ENCODE measurements at places on chromosomes 12 and 14.
A peak's percentile ranks its signal among the peaks of the same experiment; 100 is the strongest.

DNA sequence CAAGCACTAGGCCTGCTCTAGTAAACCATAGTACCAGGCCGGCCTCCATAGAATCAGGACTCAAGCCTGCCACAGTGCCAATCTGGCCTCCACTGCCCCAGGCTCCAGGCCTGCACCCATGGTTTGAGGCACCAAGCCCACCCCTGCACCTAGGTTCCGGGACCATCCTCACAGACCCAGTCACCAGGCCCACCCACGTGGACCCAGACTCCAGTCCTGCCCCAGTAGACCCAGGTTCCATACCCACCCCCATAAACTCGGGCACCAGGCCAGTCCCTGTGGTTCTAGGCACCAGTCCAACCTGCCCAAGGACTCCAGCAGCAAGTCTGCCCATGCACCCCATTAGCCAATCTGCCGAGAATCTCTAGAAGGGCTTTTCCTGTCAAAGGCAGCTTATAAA lies 501.8 kb upstream of the TMPO start:
- no peak for DNase-seq

DNA sequence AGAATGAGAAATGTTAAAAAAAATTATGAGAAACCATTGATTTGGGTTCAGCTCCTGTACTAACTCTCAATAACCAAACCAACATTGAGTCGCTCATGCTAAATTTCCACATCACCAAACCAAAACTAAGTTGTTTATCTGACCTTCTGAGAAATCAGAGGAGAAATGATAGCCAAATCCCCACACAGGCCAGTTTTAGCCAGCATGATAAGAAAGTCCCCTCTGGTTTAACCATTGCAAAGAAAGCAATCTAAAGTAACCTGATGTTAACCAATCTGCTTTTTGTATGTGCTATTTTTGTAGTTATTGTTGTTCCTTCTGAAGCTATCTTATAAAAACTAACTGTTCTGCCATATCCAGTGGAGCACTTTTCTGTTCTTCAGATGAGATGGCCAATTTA lies 599.7 kb downstream of the SLC16A7 start:
- no peak for DNase-seq

DNA sequence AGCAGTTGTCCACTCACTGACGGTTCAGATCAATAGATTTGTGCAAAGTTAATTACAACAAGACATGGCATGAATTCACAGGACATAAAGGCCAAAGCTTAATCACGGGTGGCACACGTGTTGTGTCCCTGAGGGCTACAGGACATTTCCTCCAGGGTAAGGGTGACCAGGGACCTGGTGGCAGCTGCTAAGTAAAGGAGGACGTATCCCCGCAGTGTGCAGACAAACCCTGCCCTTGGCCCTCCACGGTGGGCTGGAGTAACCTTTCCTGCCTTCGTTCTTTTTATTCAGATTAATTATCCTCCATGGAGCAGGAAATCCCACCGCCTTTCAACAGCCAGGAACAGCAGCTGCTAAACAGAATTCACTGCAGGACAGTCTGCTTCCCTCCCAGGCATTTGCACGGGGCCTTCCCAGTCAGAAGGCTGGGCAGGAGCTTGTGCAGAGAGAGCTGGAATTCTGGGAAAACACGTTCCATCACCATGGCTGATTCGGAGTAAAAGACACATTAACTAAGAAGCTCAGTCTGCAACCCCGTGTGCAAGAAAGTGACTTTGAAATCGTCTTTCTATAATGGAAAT lies 289.9 kb upstream of the SFSWAP start:
- no peak for DNase-seq

DNA sequence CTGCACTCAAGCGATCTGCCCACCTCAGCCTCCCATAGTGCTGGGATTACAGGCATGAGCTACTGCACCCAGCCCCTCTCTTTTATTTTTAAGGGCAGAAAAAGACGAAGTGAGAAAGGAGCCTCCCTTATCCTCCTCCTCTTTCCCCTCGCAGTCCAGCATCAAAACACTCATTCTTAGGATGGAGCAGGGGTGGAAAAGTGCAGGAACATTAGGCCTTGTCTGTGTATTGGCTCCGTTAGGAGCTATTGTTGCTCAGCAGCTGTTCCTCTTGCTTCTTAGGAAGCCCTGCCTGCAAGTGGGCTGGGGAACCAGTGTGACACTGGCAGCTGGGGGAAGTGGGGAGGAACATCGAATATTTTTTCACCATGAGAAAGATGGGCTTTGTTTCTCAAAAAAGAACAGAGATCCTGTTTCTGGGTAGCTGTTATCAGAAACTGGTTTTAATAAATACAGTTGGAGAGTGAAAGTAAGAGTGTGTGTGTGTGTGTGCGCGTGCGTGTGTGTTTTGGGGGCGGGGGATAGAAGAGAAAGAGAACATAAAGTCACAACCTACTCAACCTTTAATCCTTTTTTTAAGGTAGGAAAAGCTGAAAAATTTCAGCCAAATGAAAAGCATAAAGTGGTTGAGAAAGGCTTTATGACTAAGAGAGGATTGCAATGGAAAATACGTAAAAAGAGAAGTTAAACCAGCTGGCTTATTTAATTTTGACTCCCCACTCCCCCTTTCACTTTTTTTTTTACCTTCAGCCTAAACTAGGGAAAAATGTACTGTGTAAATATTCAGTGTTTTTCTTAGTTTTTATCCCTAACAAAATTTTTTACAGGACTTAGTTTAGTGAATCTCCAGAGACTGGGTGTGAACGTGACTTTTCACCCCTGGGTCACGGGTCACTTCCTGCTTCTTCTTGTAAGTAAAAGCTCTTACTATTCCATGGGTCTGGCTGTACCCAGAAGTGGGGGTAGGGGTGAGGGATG lies 197.2 kb upstream of the PLEKHG7 start:
- peak; percentile 55 for DNase-seq

DNA sequence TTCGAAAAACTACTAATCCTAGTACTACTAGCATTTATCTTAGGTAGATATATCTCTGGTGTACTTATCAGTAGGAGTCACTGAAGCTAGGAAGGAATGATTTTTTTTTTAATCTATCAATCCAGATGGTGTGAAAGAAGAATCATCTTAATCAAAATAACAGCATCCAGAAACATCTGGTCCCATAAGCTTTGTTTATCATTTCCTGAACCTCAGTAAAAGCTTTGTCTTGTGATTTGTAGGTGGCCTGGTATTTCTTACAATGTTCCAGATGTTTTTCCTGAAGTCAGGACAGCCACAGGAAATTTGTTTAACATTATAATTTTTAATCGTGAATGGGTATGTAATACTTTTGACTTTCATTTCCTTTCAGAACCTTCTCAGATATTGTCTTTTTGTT lies 28.0 kb upstream of the LUM start:
- DNase-seq, result no peak

DNA sequence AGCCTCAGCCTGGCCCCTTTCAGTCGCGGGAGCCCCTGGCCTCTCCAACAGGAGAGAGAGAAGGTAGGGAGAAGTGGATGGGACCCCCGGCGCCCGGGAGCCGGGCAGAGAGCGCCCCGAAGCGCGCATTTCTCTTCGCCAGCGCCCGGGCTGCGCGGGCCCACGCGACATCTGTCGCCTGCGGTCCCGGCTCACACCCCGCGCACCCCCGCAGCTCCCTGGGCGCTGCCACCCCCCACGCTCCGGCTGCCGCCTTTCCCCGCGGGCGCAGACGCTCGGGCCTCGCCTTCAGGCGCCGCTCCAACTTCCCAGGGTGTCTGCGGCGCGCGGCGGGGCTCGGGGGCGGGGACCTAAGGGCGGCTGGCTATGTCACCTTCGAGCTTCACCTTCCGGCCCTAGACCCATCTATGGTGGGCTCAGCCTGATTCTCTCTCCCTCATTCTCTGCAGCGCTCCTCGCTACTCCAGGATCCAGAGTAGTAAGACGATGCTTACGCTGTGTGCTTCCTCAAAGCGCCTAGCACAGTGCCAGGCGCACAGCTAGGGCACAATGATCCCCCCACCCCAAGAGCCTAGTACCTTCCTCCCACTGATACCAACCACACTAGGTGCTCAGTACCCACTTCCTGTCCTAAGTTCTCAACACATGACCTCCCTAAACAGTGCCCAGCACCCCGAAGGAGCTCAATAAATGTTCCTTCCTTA lies 1.6 kb downstream of the HRK start:
- DNase-seq, result peak; percentile 32

DNA sequence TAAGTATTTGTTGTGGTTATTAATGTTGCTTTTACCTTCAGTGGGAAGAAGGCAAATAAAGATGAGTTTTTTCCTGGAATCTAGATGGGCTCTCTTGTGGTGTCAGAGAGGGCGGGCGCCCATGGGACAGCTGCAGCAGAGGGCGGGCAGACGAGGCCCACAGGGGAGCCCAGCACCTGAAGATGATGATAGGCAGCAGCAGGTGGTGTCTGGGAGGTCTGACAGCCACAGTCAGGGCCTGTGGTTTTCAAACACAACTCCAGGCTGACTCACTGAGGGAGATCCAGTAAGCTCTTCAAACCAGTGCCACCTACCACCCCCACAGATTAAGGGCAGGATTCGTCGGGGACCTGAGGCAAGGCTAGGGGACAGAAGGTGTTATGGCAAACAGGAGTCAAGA lies 42.8 kb downstream of the NKX2-1 start:
- peak; percentile 25 for DNase-seq

DNA sequence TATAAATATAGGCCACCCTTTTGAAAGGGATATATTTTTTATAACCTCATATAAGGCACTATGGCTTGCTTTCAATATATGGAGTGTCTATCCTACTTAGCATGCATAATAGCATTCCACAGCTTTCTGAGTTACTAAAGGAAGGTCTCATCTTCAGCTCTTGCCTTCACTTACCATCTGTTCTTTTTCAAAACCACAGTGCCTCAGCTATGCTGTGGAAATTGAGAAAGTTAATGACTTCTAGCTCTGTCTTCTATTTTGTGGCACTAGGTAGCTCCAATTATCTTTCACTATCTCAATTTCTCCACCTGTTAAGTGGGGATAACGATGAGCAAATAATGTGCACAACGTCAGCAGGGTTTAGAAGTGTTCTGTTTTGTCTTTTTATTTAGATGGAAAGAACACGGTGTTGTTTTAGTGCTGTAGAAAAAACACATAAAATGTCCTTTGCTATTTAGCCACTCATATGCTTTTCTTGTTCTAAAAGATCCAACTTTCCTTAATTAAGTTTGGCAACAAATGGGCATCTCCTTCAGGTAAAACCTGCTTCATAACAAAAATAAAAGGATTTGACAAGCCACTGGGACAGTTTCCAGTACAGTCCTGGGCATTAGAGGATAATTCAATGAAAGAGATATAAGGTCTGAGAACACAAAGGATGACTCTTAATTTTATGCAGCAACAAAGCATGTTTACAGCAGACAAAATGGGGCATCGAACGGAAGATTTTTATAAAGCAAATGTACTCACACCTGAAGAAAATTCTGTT lies 462.0 kb upstream of the SYT1 start:
- DNase-seq, result no peak

- no peak for DNase-seq
Measured at GRCh38 chr12:132407451-132407961, 78.1 kb upstream of the GALNT9 start.

GRCh38 chr12:53254816-53255545 lies 13.1 kb upstream of the ESPL1 start:
- DNase-seq, result peak; percentile 30

- DNase-seq, result no peak
Measured at GRCh38 chr12:24904871-24905270, 44.0 kb downstream of the BCAT1 start.

- peak; percentile 65 for DNase-seq
Measured at GRCh38 chr12:127381043-127381668, 885.8 kb upstream of the TMEM132C start.

DNA sequence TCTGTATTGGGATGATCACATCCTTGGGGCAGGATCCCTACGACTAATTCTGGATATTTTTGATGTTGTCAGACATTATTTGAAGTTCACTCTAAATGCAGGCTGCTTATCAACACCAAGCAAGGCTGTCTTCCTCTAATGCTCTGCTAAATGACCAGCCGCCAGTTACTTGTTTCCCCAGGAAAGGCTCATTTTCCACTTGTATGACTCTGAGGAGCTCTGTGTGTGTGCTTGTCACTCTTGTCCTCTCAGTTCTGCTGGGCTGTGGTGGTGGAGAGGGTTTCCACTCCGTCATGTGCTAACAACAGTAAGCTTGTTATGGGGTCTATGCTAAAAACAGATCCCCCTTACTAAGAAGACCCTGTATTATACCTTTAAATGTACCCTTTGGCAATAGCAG lies 42.1 kb downstream of the ATL1 start:
- no peak for DNase-seq

- no peak for DNase-seq
Measured at GRCh38 chr12:27814411-27814810, 34.4 kb upstream of the MANSC4 start.

- no peak for DNase-seq
Measured at GRCh38 chr12:95970905-95971304, 25.2 kb downstream of the HAL start.

- no peak for DNase-seq
Measured at GRCh38 chr12:93201990-93202389, 175.7 kb upstream of the NUDT4 start.

- DNase-seq, result no peak
Measured at GRCh38 chr14:70317091-70317968, 42.2 kb downstream of the COX16 start.

- DNase-seq, result peak; percentile 44
Measured at GRCh38 chr14:69818758-69819191, 21.7 kb upstream of the SLC10A1 start.

- DNase-seq, result no peak
Measured at GRCh38 chr14:76312821-76313220, 63.1 kb upstream of the ESRRB start.

DNA sequence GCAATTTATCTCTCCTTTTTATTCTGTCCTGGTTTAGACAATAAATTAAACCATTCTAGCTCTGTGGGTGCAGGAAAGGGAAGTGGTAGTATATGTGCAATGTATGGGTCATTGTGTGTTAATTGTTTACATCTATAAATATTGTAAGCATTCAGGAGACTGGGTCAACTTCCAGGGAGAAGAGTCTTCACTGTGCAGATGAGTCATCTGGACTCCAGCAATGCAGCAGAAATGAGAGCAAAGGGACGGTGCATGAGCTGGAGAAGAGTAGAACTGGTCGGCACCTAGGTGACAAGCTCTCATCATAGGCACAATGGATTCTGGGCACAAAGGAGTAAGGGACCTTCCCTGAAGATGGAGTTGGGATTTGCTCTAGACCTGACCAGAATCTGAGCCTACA lies 211.1 kb upstream of the DAAM1 start:
- no peak for DNase-seq

DNA sequence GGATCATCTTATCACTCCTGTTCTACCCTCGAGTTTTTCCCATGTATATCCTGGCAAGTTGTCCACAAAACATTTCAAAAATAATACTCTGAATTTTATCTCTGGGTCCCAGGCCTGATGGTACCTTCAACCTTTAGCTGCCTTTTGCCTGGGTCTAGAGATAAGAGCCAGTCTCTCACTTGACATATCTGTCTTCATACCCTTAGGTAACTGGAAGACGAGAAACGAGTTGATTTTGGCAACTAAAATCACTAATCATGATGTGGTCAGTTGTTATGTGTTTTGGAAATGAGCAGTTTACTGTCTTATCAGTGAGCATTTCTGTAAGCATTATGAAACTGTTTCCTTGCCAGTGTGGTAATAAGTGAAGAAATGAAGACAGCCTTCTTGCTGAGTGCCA lies 6.3 kb downstream of the RNF10 start:
- DNase-seq, result no peak

GRCh38 chr12:19200261-19200660 lies 70.7 kb downstream of the PLEKHA5 start:
- DNase-seq, result no peak

GRCh38 chr12:1799882-1800400 lies 20.4 kb upstream of the LRTM2 start:
- no peak for DNase-seq
